Activated CD4-positive, alpha-beta T cell treated with anti-CD3 and anti-CD28 coated beads for 4 hours (primary cell): ENCODE measurements at places on chromosomes 1 and 21.

DNA sequence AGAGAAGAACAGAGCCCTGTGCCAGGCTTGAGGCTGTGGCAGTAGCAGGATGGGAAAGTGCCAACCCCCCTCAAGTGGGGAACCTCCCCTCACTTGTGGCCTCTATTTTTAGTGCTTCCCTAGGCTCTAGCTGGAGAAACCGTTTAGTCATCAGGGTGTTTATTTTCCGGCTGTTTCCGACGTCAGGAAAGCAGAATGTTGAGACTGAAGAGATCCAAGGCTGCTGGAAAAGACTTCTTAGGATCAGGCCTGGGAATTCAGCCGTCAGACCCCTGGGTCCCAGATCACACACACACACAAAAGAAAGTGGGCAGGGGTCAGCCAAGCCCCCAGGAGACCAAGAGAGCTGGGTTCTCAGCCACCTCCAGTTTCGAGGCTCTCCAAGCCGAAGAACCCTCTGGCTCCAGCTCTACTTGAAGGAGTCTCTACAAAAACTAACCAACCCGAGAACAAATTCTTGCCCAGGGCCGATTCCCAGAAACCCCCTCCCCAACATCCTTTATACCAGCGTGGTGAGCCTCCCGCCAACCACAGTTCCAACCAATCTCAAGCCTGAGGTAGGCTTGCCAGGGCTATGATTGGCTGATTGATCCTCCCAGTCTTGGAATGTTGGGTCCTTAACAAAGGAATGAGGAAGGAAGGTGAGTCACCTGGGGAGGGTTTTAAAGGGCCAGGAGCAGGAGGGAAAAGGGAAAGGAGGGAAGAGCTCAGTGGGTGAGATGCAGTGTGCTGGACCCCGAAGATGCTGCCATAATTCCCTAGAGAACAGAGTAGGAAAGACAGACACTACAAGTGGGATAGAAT lies 2.5 kb upstream of the MEF2D start:
- no peak for DNase-seq

GRCh38 chr1:94515296-94515947 lies 26.1 kb downstream of the F3 start:
- DNase-seq, result no peak

- DNase-seq, result no peak
These were observed 64.2 kb downstream of the FHAD1 start for GRCh38 chr1:15311122-15311822.

DNA sequence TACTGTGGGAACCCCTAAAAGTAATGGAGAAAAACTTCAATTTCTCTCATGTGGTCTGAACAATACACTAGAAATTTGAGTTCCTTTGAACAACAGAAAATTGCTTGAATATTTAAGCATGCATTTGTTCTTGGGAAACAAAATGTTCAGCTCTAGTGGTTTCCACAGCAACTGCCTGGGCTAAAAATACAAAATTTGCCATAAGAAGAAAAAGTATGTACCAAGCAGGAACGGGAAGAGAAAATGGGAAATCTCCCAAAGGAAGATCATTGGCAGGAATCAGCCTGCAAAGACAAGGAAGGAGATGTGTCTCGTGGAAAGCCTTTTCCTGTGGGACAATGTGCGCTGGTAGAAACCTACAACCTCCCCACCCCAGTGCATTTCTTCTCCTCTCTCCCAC lies 119.0 kb upstream of the DPT start:
- no peak for DNase-seq

DNA sequence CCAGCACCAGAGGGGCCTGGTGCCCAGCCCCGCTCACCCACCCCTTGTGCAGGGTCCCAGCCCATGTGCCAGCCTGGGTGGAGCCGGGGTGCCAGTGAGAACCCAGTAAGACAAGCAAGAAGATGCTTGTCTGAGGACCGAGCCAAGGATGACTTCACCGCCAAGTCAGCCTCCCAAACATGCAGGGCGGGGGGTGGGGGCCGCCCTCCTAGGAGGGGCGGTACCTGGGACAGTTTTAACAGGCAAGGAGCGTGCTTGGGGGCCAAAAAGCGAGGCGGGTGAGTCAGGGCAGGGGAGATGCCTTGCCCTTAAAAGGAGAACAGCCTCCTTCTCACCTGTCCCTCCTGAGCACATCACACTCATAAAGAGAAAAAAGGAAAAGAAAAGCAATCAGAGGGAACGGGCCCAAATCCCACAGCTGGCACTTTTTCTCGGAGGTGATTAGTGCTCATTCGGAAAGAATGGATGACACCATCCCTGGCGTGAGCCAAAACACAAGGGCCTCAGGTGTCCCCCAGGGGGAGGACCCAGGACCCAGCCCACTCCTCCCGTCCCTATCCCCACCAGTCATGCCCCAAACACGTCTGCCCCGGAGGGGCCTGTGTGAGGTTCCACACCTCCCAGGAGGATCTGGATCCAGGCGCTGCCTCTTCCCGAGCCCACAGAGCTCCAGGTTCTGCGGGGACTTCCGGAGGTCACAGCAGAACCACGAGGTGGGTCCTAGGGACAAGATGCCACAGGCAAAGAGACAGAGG lies 77.6 kb upstream of the IFFO2 start:
- no peak for DNase-seq
